ENCODE measurements at places on chromosomes 6 and 20.

GRCh38 chr6:154117485-154117884 lies 78.4 kb downstream of the OPRM1 start:
- DNase-seq, result no peak

GRCh38 chr20:61846074-61846473 lies 219.6 kb downstream of the TAF4 start:
- DNase-seq, result no peak

- no peak for DNase-seq
These were observed 9.1 kb upstream of the SF3B5 start for GRCh38 chr6:144104488-144104887.

GRCh38 chr20:17898548-17898994 lies 70.0 kb downstream of the SNX5 start:
- peak; percentile 33 for DNase-seq

Data from GM19239 (cell line).